ENCODE measurements at places on chromosomes 16 and 17.

- DNase-seq = no peak
Observed at GRCh38 chr16:78479723-78480122, 380.3 kb downstream of the WWOX start.

DNA sequence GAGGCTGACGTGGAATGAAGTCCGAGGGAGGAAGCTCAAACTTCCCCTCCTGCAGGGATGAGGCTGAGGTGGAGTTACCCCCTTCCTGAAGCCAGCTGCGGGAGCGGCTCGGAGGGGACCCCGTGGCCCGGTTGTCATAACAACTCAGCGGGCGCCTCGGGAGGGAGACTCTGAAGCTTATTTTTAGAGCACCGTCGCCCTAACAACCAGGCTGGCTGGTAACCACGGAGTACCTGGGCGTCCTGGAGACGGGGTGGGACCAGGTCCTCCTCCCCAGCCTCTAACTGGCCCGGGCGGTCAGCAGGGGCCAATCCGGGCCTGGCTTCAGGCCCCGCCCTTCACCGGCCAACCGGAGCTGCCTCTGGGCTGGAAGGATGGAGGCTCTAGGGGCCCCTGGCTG lies 27.7 kb downstream of the NECAB2 start:
- no peak for DNase-seq

DNA sequence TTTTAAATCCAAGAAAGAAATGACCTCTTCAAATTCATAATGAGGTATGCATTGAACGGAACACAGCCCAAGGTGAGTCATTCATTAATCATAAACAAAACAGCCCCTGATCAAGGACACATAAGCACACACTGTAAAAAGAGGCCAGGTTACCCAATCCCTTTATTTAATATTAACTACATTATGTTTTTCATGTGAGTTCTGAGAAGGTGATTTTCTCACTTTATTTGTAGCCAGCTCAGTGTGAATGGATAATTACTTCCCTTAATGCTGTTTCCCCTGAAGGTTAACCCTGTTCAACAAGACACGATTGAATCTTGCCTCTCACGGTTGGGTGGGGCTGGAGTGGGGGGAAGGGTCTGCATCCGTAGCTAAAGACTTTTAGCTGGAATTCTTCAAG lies 257.3 kb upstream of the SALL1 start:
- no peak for DNase-seq

DNA sequence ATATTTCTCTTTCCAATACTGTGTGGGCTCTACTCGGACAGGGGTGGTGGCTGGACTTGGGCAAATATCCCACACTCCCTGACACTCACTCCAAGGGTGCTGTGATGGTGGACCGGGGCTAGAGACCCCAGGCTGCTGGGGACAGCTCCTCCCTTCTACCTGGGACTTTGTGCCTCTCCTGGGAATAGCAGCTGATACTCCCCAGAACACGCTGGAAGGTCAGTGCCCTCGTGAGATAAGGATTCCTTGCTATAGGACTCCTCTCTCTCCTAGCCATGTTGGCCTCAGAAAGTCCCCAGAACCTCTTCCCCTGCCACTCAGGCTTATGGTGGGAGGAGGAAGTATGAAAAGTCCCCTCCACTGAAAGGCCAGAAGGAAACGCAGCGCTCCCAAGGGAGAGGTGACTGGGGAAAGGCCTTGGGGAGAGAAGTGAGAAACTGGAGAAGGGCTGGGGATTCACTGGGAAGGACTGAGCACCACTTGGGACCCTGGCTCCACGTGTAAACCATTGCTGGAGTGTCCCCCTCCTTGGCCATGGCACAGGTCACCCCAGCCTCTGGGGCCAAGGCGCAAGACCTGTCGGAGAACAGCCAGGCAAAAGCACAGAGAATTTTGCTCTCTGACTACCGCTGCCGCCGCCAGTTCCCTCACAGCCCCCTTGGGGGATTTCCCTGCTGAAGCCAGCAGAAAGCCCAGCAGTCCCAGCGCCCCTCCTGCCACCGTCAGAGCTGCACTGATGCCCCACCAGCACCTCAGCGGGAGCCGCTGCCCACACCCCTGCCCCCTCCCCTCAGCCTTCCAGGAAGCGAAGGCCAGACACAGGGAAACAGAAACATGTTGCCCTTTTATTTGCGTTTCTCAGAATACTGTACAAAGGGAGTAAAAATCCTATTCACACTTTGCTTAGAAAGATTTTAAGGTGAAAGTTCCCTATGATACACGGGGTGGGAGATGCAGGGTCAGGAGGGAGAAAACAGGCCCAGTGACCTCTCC lies 2.1 kb upstream of the GSDMB start:
- no peak for DNase-seq

- DNase-seq = no peak
Observed at GRCh38 chr16:87336434-87337240, 19.4 kb upstream of the C16orf95 start.

- DNase-seq = no peak
Observed at GRCh38 chr17:76872221-76872873, 4.1 kb downstream of the MGAT5B start.

- DNase-seq = no peak
Observed at GRCh38 chr16:83911290-83911689, 12.4 kb downstream of the MLYCD start.

DNA sequence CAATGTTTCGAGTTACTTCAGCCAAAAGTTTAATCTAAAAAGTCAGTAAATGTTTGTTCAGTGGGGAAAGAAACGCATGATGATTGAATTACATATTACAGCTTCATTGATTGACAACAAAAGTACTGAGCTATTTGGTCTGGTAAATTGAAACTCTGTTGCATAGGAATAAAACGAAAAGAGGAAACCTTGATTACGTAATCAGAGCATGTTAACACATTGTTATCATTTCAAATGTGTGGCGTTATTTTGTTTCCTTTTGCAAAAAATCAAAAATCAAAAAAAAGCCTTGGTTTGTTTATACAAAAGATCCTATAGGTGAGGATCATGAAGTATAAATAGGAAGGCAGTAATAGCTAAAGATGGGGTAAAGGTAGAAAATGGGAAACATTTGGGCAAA lies 19.5 kb upstream of the CA10 start:
- no peak for DNase-seq

DNA sequence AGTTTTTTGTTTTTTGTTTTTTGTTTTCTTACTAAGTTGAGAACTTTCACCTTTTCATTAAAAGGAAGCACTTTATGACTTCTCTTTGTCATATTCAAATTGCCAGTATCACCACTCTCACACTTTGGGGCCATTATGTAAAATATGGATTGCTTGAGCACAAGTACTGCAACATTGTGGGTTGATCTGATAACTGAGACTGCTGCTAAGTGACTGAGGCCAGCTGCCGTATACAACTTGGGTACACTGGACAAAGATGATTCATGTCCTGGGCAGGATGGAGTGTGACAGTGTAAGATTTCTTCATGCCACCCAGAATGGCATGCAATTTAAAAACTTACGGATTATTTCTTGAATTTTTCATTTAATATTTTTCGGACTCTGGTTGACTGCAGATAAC lies 7.8 kb downstream of the TTC19 start:
- DNase-seq = no peak

DNA sequence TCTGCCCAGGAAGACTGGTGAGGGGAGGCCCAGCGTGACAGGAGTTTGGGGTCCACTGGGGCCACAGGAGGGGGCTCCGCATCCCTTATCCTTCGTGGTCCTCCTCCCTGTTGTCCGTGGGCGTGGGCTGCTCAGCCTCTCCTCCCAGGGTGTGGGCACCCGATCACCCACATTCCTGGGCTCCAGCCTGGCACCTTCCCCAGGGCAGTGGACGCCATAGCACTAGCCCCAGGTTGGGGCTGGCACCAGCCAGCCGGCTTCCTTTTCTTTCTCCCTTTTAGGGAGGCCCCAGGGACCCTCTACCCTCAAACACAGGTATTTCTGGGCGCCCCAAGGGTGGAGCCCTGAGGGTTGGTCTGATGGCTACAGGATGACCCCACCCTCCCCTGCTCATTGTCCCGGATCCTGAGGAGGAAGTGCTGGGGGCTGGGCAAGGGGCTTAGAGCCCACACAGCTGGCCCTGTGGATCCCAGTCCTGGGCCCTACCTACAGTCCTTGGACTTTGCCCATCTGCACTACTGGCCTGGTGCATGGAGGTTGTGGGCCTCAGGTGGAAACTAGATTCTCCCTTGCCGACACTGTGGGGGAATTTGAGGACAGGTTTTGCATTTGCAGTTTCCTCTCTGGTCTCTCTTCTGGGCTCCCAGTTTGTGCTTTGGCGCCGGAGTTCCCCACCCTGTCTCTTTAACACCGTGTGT lies 1.1 kb downstream of the KIF1C start:
- DNase-seq = no peak

DNA sequence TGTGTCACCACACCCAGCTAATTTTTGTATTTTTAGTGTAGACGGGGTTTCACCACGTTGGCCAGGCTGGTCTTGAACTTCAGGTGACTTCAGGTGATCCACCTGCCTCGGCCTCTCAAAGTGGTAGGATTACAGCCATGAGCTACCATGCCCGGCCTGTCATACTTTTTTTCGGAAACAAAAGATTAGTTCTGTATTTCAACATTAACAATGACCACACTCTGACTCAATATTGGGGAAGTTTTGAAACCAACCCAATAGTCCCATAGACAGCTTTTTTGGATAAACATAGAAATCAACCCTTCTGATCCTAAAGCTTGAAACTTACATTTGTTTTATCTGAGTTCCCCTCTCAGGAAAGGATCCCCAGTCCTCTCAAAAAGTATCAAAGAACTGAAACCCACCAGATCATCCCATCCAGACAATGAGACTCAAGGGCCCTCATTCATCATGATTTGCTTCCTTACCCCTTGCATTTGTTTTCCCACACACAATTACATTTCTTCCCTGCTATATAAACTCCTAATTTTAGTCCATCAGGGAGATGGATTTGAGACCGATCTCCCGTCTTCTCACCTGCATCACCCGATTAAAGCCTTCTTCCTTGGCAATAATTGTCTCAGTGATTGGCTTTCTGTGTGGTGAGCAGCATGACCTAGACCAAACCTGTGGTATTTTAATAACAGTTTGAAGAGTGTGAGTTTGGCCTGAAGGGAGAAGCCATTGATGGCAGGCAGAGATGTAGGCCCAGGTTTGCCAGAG lies 7.2 kb upstream of the AGRP start:
- DNase-seq = no peak

DNA sequence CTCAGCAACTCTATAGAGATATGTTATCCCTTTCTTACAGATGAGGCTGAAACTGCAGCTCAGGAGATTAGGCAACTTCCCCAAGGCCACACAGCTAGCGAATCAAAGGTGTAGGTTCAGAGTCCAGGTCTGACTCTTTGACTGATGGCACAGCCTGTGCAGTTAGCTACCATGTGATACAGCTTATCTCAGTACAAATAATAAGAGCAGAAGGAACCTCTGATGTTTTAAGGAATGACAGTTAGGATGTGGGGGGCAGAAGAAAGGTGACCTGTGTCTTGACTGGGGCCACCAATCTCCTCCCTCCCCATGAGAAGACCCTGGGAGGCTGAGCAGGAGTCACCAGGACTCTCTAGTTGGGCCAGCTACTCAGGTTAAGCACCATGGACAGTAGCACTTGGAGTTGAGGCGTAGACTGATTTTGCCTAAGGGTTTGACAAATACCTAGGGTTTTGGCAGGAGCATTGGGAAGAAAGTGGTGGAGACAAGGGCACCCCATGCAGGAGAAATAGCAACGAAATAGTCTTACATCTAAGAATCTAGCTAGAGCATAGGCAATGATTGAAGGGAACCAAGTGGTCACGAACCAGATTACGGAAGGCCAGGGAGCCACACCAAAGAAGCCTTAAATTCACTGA lies 22.8 kb upstream of the ACSM2B start:
- no peak for DNase-seq

- DNase-seq = no peak
Observed at GRCh38 chr16:81855552-81856153, 76.6 kb downstream of the PLCG2 start.

DNA sequence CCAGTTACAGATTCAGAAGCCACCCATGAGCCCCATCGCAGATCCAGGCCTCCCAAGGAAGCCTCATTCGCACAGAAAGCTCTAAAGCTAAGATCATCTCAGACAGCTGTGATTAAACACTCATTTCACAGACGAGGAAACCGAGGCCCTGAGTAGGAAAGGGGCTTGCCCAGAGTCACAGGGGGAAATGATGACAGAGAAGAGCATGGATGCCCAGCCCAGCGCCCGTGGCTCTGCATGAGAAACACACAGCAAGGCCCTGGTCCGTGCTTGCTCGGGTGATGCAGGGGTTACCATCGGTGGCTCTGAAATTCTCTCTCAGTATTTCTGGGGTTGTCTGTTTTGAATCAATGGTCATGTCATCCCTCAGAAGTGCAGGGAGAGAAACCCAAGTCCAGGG lies 109.6 kb downstream of the C16orf78 start:
- no peak for DNase-seq

- DNase-seq = no peak
Observed at GRCh38 chr17:76076146-76076764, 1.7 kb downstream of the GALR2 start.

DNA sequence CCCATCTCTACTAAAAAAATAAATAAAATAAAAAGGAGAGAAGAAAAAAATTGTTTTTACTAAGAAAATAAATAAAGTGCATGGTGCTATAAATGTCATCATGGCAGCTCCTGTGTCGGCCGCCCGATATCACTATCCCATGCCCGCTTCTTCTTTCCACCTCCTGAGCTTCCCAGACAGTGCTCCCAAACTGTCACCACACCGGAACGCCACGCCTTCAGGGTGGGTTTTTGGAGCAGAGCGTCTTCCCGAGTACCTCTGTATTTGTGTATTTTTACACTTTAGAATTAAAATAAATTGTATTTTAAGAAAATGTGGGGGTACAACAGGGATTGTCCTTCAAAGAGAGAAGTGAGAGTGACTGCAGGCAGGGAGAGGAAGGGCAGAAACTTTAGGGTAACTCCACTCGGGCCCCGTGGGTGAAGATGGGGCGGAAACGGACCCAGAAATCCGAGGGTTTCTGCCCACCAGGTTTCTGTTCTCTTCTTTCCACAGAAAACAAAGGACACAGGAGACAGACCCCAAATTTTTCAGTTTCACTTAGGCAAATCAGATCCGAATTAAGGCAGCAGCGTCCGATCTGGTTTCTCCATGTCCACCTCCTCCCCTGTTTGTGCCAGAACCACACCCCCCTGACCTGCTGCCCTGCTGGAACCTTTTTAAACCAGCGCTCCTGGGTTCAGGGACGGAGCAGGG lies 3.6 kb upstream of the ITGAX start:
- no peak for DNase-seq

DNA sequence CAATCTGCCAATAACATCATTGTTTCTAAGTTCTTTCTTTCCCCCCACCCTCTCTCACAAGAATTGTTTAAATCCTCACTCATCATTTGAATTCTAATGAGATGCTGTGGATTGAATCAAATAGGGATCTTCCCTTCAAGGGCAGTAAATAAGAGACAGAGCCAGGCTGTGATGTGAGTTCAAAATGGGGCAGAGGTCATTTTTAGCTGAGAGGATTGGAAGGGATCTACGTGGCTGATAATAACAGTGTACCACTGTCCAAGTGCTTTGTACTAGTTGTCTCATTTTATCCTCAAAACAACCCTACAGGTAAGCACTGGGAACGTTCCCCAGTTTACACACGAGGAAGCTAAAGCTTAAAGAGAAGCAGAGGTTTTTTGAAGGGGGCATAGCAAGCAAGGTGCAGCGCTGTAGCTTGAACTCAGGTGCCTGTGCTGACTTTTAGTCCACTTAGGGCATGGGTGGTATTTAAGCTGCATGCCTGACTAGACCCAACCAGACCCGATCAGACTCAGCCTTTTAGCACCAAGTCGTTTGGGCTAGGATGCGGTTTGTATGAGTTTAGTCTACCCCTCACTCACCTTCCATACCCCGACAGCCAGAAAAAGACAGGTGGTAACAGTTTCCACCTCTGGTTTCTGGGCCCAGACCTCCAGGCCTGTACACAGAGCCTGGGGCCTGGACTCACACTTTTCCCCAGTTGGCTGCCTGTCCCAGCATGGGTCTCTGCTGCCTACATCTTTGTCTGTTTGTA lies 39.2 kb upstream of the CCR7 start:
- DNase-seq = no peak

GRCh38 chr16:87816507-87817100 lies 50.8 kb upstream of the KLHDC4 start:
- DNase-seq = no peak

All from GM19239 (cell line).